ENCODE measurements at places on chromosomes 12 and 14.

DNA sequence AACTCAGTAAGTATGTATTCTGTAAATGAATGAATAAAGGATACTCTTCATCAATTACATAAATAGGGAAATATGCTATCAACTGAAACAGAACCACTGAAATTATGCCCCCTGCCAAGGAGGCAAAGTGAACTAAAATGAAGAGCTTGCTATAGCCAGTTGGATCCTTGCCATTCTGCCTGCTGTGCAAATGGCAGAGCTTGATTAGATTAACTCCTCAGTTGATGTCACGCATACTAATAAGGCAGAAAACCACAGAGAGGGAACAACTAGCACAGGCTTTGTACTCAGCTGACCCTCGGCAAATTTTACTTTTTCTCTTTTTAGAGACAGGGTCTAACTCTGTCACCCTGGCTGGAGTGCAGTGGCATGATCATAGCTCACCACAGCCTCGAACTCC is 36.7 kb upstream of the FERMT2 start:
- no peak for DNase-seq
- H3K27ac ChIP-seq = no peak overlapping the region
- no peaks in the 10 kb centered on the region for H3K4me1 ChIP-seq
- no peaks in the 10 kb centered on the region for H3K36me3 ChIP-seq
- no peak overlapping the region for H3K4me3 ChIP-seq

GRCh38 chr12:130698106-130698505 is 18.0 kb downstream of the RIMBP2 start:
- H3K27ac ChIP-seq = no peak overlapping the region
- no peaks in the 10 kb centered on the region for H3K27me3 ChIP-seq
- no peak for DNase-seq
- no peak overlapping the region for H3K4me3 ChIP-seq

DNA sequence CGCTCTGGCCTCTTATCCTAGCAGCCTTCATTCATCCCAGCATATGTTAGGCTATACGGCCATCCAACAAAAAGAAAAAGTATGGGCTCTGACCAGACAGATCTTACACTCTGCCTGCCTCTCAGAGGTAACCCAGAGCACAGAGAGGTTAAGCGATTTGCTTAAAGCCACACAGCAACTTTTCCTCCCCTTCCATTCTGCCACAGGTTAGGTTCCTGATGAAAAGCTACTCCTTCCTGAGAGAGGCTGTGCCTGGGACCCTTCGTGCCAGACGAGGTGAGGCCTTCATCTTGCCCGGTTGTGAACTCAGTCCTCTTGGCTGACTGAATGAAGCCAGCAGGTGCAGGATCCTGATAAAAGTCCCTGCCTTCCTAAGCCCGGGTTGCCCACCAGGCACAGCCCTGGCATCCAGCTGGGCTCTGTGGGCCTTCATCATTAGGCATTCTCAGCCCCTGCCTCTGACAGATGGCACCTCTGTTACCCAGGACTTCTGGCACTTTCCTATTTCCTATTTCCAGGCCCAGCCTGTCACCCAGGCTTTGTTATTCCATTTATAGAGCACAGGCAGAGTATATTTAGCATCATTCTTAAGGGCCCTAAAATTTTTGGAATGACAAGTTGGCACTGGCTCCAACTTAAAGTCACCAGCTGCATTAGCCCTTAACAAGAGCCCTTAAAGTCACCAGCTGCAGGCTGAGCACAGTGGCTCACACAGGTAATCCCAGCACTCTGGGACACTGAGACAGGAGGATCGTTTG is 12.8 kb downstream of the SOAT2 start:
- peak overlapping the region; percentile 57 for H3K27ac ChIP-seq
- peaks cover 14% of the 10 kb centered on the region for H3K4me1 ChIP-seq
- no peaks in the 10 kb centered on the region for H3K36me3 ChIP-seq
- DNase-seq = no peak
- no peaks in the 10 kb centered on the region for H3K27me3 ChIP-seq
- H3K4me3 ChIP-seq = no peak overlapping the region

DNA sequence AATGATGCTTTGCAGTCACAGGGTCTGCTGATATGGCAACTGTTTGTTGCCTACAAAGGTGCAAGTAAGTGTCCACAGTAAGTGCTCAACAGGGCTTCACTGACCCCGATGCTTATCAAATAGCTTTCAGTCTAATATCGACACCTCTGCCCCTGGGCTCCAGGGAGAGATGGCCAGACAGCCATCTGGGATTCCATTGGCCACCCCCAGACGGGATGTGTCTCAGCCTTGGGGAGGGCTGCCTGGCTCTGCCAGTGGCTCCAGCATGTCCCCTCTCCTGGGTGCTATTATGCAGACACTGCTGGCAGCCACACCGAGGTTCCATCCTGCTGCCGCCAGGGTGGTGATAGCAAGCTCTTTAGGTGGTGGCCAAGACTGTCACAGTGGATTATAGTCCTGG is 57.4 kb downstream of the DGLUCY start:
- H3K27me3 ChIP-seq = no peaks in the 10 kb centered on the region
- no peaks in the 10 kb centered on the region for H3K4me1 ChIP-seq
- H3K27ac ChIP-seq = peak overlapping the region; percentile 71
- no peak for DNase-seq
- peaks cover 40% of the 10 kb centered on the region for H3K36me3 ChIP-seq
- no peak overlapping the region for H3K4me3 ChIP-seq

DNA sequence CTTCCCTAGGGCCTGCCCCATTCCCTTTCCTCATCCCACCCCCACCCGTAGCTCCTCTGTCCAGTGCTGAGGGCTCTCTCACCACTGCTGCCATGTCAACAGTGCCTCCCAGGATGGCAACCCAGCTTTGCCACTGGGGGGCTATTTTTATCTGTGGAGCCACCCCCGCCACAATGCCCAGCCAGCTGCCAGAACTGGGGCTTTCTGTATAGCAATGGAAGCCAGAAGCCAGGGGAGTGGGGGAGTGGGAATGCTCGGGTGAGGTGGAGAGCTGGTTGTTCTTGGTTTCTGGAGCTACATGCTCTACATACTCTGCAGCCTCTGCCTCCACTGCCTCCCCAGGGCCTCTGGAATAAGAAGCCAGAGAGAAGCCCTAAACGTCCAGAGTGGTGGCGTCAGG is 8.9 kb downstream of the PDE1B start:
- H3K27me3 ChIP-seq = no peaks in the 10 kb centered on the region
- no peak overlapping the region for H3K4me3 ChIP-seq
- H3K36me3 ChIP-seq = no peaks in the 10 kb centered on the region
- no peak overlapping the region for H3K27ac ChIP-seq
- peaks cover 6% of the 10 kb centered on the region for H3K4me1 ChIP-seq

DNA sequence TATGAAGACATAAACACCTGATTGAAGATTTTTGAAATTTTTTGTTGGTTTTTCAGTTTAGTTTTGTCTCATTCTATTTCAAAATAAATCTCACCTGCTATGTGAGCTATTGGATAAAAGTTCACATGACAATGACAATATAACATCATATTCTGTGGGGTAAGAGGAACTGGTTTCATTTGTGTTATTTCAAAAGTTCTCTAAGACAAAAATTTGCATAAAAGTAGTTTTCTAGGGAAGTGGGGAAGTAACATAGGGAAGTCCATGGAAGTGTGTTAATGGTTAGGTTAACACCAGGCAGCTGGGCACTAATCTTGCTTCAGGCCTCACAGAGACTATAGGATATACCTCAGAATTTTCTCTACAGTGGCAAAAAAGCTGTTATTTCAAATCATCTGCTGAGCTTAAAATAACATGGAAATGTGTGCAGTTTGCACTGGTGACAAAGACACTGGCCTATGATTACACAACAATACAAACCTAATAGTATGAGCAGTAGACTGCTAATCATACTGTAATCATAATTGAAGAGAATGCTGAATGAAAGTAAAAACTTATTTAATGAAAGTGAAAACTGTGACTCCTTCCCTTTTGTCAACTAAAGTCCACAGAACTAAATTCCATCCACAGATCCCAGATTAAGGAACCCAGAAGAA is 710.6 kb upstream of the TMEM132C start:
- H3K27ac ChIP-seq = no peak overlapping the region
- H3K4me3 ChIP-seq = no peak overlapping the region
- no peaks in the 10 kb centered on the region for H3K4me1 ChIP-seq
- H3K36me3 ChIP-seq = no peaks in the 10 kb centered on the region
- DNase-seq = no peak

DNA sequence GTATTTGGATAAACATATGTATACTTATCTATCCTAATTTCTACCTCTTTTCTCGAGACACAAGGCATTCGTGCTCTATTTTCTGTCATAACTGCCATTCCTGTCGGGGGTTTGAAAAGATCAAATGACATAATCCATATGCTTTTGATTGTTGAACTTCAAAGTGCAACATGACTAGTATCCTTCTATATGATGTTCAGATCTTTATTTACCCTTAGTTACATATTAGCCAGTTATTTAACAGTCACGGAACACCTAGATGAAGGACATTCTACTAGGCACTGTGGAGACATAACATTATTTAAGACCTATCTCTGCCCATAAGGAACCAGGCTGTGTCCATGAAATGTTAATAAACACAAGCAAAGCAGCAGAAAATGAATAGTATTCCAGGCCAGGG is 11.2 kb upstream of the GRIN2B start:
- DNase-seq = no peak
- H3K4me3 ChIP-seq = no peak overlapping the region
- H3K27ac ChIP-seq = no peak overlapping the region
- no peaks in the 10 kb centered on the region for H3K36me3 ChIP-seq
- H3K27me3 ChIP-seq = no peaks in the 10 kb centered on the region

GRCh38 chr14:73472185-73473114 is 14.1 kb upstream of the NUMB start:
- no peaks in the 10 kb centered on the region for H3K4me1 ChIP-seq
- H3K27ac ChIP-seq = no peak overlapping the region
- H3K27me3 ChIP-seq = no peaks in the 10 kb centered on the region
- no peak overlapping the region for H3K4me3 ChIP-seq
- no peak for DNase-seq

- no peak overlapping the region for H3K27ac ChIP-seq
- H3K4me3 ChIP-seq = no peak overlapping the region
- no peak for DNase-seq
- no peaks in the 10 kb centered on the region for H3K27me3 ChIP-seq
Measured at GRCh38 chr12:130706311-130706710, 9.8 kb downstream of the RIMBP2 start.

DNA sequence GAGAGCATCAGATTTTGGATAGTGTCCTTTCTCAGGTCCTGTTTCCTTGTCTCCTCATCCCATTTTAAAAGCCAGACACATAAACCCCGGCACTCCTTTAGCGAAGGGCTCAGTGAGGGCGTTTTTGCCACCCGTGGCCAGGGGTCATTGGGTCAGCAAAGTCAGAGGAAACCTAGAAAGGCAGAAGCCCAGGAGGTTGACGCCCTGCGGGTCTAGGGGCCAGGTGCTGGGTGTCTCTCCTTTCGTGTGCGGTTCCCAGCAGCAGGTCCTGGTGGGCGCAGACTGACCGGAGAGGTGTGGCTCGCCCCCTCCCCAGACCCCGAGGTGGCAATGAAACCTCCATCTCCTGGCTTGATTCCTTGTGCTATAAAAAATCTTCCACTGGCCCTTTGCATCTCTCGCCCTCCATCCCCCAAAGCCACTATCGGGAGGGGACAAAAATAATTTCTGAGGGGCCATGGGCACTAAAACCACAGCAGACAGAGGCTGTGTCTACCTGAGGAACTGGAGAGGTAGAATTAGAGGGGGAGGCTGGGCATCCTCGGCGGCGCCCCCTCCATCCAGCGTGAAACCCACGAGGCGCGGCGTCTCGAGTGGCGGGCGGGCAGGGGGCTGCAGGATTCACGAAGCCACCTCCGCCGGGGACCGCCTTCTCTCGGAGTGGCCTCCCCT is 858 bp upstream of the FRMD6 start:
- H3K27me3 ChIP-seq = no peaks in the 10 kb centered on the region
- no peak for DNase-seq
- H3K36me3 ChIP-seq = no peaks in the 10 kb centered on the region
- H3K4me1 ChIP-seq = peaks cover 12% of the 10 kb centered on the region
- H3K27ac ChIP-seq = peak overlapping the region; percentile 90

DNA sequence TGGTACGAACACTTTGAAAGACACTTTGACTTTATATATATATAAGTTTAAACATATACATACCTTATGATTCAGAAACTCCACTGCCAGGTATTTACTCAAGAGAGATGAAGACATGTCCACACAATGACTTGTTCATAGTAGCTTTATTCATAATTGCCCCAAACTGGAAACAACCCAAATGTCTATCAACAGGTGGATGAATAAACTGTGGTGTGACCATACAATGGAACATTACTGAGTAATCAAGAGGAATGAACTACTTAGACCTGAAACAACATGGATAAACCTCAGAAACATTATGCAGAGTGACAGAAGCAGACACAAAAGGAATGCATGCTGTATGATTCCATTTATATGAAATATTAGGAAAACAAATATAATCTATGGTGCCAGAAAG is 71.1 kb downstream of the PPP1R36 start:
- no peaks in the 10 kb centered on the region for H3K36me3 ChIP-seq
- H3K27ac ChIP-seq = no peak overlapping the region
- H3K4me1 ChIP-seq = no peaks in the 10 kb centered on the region

DNA sequence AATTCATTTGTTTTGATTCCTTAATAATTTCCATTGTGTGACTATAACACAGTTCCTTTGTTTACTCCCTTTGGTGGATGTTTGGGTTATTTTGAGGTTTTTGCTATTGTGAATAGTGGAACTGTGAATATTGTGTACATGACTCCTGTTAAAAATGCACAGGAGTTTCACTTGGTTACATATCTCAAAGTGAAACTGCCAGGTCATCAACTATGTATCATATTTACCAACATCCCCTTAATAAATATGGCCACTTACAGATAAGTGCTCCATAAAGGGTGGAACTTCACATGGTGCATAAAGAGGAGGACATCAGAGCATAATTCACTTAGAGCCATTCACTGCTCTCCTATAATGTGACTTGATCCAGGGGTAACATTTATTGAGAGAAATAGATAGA is 328.9 kb downstream of the SEC23A start:
- H3K36me3 ChIP-seq = no peaks in the 10 kb centered on the region
- H3K27me3 ChIP-seq = no peaks in the 10 kb centered on the region
- H3K27ac ChIP-seq = no peak overlapping the region
- DNase-seq = no peak
- H3K4me3 ChIP-seq = no peak overlapping the region

All from right atrium auricular region (tissue), 2 donors.